Activated CD4-positive, alpha-beta T cell treated with anti-CD3 and anti-CD28 coated beads, Interleukin-2, Interleukin-6, amounts not matched to agents 100 ng/mL and 50 ng/mL, durations not matched to agents 16 hours and 8 hours (primary cell): ENCODE measurements at places on chromosomes 5 and 9.

DNA sequence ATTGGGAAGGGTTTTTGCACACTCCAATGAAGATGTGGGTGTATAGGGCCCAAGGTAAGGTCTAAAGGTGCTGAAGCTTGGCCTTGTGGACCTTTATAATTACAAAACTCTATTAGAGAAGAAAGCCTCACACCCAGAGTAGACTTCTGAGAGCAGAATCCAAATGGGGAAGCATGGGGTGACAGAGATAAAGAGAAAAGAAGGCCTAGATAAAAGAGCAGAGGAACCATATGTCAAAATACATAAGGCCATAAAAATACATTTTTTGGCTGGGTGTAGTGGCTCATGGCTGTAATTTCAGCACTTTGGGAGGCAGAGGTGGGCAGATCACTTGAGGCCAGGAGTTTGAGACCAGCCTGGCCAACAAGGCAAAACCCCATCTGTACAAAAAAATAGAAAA is 27.4 kb upstream of the TCERG1 start:
- DNase-seq = no peak

DNA sequence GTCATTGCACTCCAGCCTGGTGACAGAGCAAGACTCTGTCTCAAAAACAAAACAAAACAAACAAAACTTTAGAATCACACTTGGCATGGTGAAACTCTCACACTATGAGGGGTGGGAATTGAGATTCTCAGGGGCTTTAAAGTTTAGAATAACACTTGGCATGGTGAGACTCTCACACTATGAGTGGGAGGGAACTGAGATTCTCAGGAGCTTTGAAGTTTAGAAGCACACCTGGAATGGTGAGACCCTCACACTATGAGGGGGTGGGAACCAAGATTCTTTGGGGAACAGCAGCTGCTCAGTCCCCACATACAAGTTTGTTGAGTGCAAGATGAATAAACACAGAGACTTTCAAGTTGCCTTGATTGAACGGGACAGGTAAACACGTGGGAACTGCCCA is 149.4 kb downstream of the HSD17B3 start:
- DNase-seq = no peak

DNA sequence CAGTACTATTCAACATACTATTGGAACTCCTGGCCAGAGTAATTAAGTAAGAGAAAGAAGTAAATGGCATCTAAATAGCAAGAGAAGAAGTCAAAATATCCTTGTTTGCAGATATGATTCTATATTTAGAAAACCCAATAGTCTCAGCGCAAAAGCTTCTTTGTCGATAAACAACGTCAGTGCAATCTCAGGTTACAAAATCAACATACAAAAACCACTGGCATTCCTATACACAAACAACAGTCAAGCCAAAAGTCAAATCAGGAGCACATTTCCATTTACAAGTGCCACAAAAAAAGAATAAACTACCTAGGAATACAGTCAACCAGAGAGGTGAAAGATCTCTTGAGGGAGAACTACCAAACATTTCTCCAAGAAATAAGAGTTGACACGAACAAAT is 1901.9 kb upstream of the ACO1 start:
- no peak for DNase-seq

- DNase-seq = no peak
Measured at GRCh38 chr9:88307136-88307535, 81.1 kb upstream of the SPIN1 start.

GRCh38 chr9:81719972-81720371 is 30.6 kb upstream of the TLE1 start:
- no peak for DNase-seq

GRCh38 chr5:141412854-141413539 is at the start of gene PCDHGA10:
PCDHGA10 (plus strand) TSS chr5:141412987; CDS start chr5:141413176, 189 bp downstream.
- peak; percentile 64 for DNase-seq

DNA sequence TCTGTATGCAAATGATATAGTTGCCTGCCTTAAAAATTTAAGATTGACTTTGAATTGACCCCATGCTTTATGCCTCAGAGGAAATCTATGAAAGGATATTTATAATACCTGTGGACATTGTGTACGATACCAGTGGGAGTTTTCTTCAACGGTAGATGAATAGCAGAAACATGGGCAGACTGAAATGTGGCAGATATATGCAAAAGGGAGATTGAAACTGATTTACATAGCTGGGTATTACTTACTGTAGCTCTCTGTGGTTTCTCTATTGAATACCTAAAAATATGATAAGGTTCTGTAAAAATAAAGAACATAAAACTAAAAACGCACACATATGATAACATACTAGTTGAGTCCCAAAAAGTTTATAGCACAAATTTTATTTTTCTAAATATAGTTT is 345.2 kb upstream of the PCSK5 start:
- no peak for DNase-seq

GRCh38 chr5:160742446-160742845 is 109.6 kb downstream of the ATP10B start:
- no peak for DNase-seq

GRCh38 chr9:28158451-28158850 is 585.2 kb upstream of the C9orf72 start:
- DNase-seq = no peak
